ENCODE measurements at places on chromosomes 7 and 10.

- no peak for DNase-seq
Observed at GRCh38 chr10:79079490-79080355, 11.0 kb downstream of the ZMIZ1 start.

GRCh38 chr7:139451638-139452037, 31.8 kb downstream of the KLRG2 start:
- DNase-seq = no peak

DNA sequence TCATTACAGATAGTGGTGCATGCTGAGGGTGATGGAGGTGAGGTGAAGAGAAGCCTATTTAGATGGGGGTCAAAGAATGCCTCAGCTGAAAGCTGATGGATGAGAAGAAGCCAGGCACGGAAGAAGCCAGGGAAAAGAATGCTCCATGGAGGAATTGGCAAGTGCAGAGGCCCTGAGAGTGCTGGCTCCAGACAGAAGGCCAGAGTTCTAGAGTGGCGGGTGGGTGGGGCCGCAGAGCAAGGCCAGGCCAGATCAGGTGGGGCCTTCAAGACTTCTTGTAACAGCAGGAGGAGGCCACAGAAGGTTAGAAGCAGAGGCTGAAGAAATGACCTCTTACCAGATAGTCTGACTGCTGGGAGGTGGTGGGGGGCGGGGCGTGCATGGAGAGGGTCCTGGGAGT, 7.3 kb downstream of the EEPD1 start:
- DNase-seq = no peak

GRCh38 chr7:114922652-114923402, 933 bp downstream of the MDFIC start:
- peak; percentile 34 for DNase-seq

DNA sequence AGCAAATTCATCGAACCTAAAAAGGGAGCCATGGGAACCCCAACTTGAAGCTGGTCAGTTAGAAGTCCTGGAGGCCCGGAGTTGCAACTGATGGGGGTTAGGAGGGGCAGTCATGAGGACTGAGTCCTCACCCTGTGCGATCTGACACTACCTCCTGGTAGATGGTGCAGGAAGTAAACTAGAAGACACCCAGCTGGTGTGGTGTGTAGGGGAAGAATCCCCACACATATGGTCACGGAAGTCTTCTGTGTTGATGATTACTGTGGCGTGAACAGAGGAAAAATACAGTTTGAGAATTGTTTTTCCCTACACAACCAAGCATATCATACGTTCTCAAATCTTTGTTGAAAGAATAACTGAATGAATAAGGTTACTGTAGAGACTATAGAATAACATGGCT, 164.6 kb upstream of the KCTD7 start:
- no peak for DNase-seq

GRCh38 chr10:15313843-15314242, 57.2 kb downstream of the FAM171A1 start:
- DNase-seq = no peak

DNA sequence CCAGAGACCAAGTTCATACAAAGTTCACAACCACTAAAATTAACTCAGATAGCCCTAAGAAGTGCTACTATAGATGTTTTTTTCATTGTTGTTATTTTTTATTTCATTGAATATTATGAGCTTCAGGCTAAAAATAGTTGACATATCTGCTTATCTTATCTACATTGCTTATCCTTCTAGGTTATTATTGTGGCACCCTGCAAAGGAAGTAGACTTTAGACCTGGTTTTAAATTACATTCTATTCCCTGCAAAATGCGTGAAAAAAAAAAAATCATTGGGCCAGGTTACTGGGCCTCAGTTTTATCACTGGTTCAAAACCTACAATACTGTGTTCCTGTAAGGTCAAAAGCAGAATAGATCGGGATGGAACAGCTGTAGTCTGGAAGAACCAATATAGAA, 811.0 kb downstream of the GRM8 start:
- DNase-seq = no peak
